ENCODE measurements at places on chromosomes 12 and 14. TPM values are rescaled to one million over a fixed set of nuclear protein-coding genes. Genes with fewer than 3 reads are reported as not detected.

GRCh38 chr12:121807642-121808347 is 4.0 kb downstream of the SETD1B start:
- peaks cover 61% of the 10 kb centered on the region for H3K36me3 ChIP-seq
- no peak for DNase-seq
- H3K4me1 ChIP-seq: peaks cover 70% of the 10 kb centered on the region
- no peak overlapping the region for H3K27ac ChIP-seq
- H3K27me3 ChIP-seq: no peaks in the 10 kb centered on the region

GRCh38 chr12:10393291-10393690 is 3.5 kb upstream of the KLRK1 start:
- H3K27me3 ChIP-seq: no peaks in the 10 kb centered on the region
- H3K4me3 ChIP-seq: no peak overlapping the region
- no peak overlapping the region for H3K27ac ChIP-seq
- H3K36me3 ChIP-seq: no peaks in the 10 kb centered on the region
- no peak for DNase-seq

AICDA gene
- not detected for polyA plus RNA-seq

GRCh38 chr12:53972152-53972702 is 699 bp upstream of the HOXC11 start:
- H3K4me1 ChIP-seq: no peaks in the 10 kb centered on the region
- H3K36me3 ChIP-seq: no peaks in the 10 kb centered on the region
- DNase-seq: no peak
- H3K27me3 ChIP-seq: peaks cover 87% of the 10 kb centered on the region
- no peak overlapping the region for H3K4me3 ChIP-seq
- H3K27ac ChIP-seq: no peak overlapping the region

- H3K27me3 ChIP-seq: no peaks in the 10 kb centered on the region
- H3K36me3 ChIP-seq: peaks cover 10% of the 10 kb centered on the region
- no peak overlapping the region for H3K4me3 ChIP-seq
- DNase-seq: no peak
These were observed 35.5 kb downstream of the NCOR2 start for GRCh38 chr12:124531906-124532305.

GRCh38 chr14:52835122-52835903 is 43.9 kb upstream of the GNPNAT1 start:
- DNase-seq: no peak
- no peaks in the 10 kb centered on the region for H3K36me3 ChIP-seq
- no peak overlapping the region for H3K4me3 ChIP-seq
- no peak overlapping the region for H3K27ac ChIP-seq
- H3K27me3 ChIP-seq: no peaks in the 10 kb centered on the region
- no peaks in the 10 kb centered on the region for H3K4me1 ChIP-seq

- H3K27ac ChIP-seq: no peak overlapping the region
- H3K36me3 ChIP-seq: no peaks in the 10 kb centered on the region
- H3K27me3 ChIP-seq: no peaks in the 10 kb centered on the region
- no peaks in the 10 kb centered on the region for H3K4me1 ChIP-seq
- H3K4me3 ChIP-seq: no peak overlapping the region
- no peak for DNase-seq
These were observed 184.5 kb upstream of the KRR1 start for GRCh38 chr12:75695926-75696325.

DNA sequence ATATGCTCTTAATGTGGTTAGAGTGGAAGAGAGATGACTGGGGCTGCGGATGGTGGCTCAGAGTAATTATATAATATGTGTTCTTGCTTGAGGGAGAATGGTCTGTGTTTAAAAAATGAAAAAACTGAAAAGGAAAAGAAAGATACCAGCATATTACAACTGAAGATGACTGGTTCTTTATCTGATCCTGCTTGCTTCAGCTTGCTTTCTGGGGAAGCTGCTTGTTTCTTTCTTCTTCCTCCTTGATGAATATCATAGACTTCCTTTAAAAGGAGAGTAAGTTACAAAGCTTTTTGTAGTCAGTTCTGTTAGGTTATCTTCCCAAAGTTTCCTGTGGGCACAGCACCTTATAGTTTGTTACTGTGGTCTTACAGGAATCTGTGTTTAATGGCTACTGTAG is 210.9 kb downstream of the ERC1 start:
- no peaks in the 10 kb centered on the region for H3K4me1 ChIP-seq
- peaks cover 6% of the 10 kb centered on the region for H3K36me3 ChIP-seq

Measured in K562 (cell line).